ENCODE measurements at places on chromosomes 6 and 20.

DNA sequence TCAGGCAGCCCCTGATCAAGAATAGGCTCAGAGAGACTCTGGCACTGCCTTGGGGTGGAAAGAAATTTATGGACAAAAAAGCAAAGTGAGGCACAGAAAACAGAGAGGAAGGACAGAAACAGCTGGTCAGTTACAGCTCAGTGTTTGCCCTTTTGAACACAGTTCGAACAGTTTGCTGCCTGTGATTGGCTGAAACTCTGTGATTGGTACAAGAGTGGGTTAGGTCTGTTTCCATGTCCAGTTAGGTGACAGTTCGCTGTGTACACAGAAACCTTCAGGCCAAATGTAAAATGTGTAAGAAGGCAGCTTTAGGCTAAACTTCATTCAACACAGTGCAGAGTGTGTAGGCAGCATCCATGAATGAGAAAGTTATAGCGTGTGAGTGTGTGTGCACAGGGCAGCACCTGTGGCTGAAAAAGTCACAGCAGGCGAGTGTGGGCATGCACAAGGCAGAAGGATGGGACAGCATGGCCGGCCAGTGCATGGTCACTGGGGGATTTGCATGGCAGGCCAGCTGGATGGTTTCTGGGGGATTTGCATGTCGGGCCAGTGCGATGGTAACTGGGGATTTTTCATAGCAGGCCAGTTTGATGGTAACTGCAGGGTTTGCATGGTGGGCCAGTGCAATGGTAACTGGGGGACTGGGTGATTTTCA lies 75.4 kb upstream of the FRMD1 start:
- no peak for DNase-seq

GRCh38 chr6:28135393-28135792 lies 6.3 kb upstream of the ZKSCAN8 start:
- no peak for DNase-seq

DNA sequence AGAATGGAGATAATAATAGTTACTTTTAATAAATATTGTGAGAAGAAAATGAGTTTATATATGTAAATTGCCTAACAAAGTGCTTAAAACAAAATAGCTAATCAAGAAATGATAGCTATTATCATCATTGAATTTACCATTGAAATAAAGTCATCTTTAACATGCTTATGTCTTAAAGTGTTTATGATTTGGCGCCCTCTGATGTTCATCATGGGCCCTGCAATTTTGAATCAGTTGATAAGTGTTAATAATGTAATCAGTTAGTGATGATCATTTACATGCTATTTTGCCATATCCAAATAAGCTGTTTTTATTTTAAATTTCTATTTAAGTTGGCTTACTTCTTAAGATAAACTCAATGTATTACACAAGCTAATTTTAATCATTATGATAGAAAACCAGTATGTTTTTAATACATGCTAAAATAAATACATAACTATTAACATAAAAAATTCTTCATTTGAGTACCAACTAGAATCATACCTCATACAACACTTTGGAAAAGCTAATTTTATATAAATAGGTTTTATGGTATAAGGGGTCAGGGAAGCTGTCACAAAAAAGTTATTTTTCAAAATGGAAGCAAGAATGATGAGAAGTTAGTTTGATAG lies 39.2 kb upstream of the TPD52L1 start:
- DNase-seq: peak; percentile 53

GRCh38 chr6:92763680-92764079 lies 655.7 kb downstream of the EPHA7 start:
- no peak for DNase-seq

- DNase-seq: no peak
Measured at GRCh38 chr20:7207186-7207798, 439.8 kb downstream of the BMP2 start.

DNA sequence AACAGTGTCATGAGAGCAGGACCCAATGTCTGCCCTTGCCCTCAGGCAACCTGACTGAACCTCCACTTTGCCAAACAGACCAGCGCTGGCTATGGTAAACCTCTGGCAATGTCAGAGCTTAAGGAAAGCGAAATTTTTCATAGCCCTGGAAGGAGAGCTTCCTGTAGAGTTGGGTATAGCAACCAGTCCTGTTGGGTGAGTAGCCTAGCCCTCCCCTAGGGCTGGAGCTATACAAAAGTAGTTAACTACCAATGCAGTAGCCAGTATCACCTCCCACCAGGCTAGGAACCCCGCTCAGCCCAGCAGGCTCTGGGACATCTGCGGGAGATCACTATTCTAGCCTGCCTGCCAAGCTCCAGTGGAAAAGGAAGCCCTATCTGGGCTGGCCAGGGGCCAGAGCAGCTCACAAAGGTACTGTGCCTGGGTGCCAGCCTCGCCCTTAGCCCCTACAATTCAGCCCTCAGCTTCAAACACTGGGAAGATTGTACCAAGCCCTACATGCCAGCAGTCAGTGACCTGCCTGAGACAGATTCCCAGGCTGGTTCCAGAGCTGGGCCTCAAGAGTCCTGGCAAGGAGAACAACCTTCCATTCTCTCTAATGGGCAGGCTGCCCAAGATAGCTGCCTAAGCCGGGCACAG lies 7.9 kb downstream of the WFDC3 start:
- no peak for DNase-seq

GRCh38 chr6:1878330-1878729 lies 268.6 kb downstream of the FOXC1 start:
- no peak for DNase-seq

DNA sequence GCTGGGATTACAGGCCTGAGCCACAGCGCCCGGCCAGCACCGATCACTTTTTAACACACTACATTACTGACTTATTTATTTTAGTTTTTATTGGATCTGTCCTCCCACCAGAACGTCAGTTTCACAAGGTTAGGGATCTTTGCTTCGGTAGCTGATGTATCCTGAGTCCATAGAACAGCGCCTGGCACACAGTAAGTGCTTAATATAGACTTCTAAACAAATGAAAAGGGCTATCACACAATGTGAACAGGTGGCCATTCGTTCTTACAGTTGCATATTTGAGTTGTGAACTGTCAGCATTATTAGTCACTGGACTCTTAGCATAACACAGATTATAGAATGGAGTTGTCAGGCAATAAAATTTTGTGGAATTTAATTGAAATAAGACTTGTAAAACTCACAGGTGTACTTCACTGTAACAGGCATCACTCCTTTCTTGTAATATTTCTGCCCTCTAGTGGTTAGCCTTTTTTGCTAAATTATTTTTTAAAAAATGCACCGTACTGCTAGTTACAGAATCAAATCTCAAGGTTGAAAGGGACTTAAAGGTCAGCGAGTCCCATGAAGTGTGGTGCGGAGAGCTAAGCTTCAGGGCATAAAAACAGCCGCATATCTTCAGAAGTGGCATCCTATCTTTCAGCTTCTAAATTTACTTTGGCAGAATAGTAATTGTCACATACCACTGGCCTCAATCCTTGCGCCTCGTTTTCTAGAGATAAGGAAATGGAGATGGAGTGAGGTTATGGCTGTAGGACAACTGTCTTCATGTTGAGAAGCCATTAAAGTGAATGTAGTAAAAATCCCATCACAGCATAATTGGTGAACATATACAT lies 3.4 kb upstream of the TBC1D7 start:
- no peak for DNase-seq

GRCh38 chr20:23050847-23051627 lies 1.6 kb upstream of the THBD start:
- peak; percentile 71 for DNase-seq

DNA sequence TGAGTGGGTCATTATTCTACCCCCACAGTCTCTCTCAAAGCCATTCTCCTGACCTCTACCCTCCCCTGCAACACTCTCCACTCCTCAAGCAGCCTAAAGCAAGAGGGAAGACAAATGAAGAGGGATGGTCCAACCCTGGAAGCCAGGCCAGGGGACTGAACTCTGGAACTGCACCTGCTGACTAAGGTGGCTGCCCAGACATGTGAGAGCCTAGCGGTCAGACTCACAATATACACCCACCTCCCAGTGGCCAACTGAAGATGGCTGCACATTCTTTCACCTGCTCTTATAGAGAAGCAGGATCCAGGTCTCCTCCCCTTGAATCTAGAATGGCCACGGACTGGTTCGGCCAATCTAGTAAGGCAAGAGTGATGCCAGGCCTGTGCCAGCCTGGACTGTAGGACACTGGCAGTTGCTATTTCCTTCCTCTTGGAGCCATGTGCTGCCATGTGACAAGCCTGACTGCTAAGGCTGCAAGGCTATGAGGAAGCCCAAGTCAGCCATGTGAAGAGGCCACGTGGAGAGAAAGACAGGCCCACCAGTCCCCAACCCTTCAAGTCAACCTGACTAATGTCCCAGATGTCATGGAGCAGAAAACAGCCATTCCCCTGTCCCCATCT lies 31.8 kb downstream of the ACSS1 start:
- no peak for DNase-seq
